ENCODE measurements at places on chromosomes 3 and 15.

- DNase-seq, result no peak
Measured at GRCh38 chr15:29945943-29946596, 123.8 kb upstream of the TJP1 start.

GRCh38 chr3:168065569-168065968 lies 30.2 kb downstream of the GOLIM4 start:
- no peak for DNase-seq

GRCh38 chr3:171401432-171401831 lies 58.8 kb downstream of the TNIK start:
- no peak for DNase-seq

GRCh38 chr3:62238003-62238402 lies 135.3 kb downstream of the FEZF2 start:
- DNase-seq, result no peak

DNA sequence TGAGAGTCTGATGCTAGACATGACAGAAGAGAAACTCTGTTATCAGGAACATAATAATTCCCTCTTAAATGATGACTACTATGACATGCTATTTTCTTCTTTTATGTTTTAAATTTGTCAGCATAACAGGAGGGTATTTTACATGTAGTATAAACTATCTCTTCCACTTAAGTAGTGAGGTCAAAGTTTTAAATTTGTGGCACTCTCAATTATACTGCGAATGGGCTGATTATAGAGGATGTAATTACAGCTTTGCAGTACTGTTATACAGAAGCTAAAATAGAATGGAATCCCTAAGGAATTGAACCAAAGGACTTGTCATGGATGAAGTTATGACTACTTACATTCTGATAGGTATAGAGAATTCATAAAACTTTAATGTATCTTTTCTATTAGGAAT lies 34.3 kb downstream of the CMSS1 start:
- DNase-seq, result no peak

GRCh38 chr3:142259359-142259758 lies 34.0 kb upstream of the GK5 start:
- DNase-seq, result no peak

- DNase-seq, result no peak
Measured at GRCh38 chr3:107989661-107990060, 101.2 kb downstream of the CD47 start.

DNA sequence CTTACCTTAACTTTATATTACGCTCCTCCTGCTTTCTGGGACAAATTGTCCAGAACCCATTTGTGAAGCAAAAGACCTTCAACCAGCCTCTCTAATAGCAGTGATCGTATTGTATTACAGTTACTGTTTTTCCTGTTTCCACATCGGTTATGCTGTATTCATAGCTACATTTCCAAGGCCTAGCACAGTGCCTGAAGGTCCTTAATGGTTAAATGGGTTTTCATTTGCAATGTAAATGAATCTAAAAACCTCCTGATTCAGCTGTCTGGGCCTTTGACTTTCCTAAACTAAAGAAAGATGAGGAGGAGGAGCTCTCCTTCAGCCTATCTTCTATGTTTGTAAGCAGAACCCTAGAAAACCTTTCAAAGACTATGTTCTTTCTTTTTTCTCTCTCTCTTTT lies 99.1 kb downstream of the LRRC28 start:
- no peak for DNase-seq

- DNase-seq, result no peak
Measured at GRCh38 chr3:90062016-90062415, 954.6 kb downstream of the EPHA3 start.

DNA sequence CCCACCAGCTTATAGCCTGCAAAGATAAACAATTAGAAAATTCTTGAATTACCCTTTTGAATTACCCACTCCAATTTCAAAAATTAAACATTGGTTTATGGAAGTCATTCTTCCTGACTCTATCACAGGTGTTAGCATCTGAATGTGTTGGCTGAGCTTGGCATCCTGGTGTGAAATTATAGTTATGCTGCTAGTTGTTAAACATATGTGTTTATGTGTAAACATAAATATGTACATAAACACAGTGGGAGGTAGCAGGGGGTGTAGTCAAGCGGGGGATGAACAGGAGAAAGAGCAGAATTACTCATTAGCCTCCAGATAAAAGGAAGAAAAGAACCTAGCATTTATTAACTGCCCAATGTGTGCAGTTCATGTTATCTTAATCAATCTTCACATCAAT lies 530.2 kb downstream of the MCTP2 start:
- DNase-seq, result no peak

DNA sequence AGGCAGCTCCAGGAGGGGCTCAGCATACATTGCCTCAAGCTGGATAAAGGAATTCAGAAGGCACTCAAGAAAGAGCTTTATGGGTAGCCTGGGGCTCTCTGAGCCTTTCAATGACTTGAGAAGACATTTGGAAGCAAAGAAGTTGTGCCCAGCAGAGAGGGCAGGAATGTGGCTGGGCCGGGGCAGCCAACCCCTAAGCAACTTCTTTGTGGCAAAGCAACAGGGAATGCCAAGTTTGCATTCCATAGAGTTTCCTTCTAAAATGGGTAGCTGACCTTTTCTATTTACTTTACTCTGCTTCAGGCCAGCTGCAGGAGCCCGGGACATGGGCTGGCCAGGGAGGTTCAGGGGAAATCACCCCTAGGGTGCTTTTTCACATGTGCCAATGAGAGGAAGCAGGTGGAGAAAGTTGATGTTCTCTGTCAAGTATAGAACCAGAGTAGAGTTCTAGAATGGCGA lies 45.6 kb downstream of the CCDC12 start:
- DNase-seq, result no peak

DNA sequence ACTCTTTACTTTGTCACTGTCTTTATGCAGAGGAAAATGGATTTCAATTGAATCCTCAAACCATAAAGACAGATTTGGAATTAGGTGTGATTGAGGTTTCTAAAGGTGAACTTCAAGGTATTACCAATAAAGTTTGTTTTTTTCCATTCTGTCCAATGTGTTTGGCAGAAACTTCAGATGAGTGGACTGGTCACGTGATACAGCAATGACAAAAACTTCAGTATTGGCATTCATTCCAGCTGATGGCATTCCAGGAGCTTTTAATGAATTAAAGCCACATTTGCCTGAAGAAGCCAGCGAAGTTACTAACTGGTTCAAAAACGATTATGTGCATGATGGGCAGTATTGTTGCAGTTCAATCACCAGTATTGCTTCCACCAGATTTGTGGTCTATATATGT lies 4.5 kb upstream of the MASP1 start:
- no peak for DNase-seq

GRCh38 chr3:71896751-71897150 lies 111.8 kb upstream of the PROK2 start:
- no peak for DNase-seq

DNA sequence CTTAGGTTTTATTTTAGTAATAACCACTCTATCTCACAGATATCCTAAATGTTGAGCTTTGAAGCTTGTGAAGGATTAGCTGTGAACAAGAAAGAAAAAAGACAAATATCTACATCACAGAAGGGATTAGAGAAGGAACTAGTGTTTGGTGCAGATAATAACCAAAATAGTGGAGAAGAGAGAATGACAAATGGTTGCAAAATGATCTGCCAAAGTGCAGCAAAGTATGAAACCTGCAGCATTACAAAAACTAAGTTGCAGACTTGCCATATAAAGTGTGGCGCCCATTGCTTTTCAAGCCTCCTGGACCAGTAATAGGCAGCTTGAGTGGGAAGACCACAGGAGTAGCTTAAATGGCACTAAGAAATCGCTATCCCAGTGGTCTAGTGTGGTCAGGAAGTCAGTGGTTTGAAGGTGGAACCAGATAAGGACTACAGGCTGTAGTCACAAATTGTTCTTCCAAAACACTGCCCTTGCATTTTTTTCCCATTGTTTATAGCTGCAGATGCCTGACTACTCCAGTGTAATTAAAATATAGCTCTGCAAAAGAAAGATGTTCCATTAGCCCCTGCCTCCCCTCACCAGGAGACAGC lies 20.7 kb downstream of the TPM1 start:
- DNase-seq, result no peak

- DNase-seq, result no peak
Measured at GRCh38 chr3:189368384-189368783, 196.6 kb downstream of the TPRG1 start.

- DNase-seq, result no peak
Measured at GRCh38 chr15:55991802-55992768, 1.3 kb downstream of the NEDD4 start.

DNA sequence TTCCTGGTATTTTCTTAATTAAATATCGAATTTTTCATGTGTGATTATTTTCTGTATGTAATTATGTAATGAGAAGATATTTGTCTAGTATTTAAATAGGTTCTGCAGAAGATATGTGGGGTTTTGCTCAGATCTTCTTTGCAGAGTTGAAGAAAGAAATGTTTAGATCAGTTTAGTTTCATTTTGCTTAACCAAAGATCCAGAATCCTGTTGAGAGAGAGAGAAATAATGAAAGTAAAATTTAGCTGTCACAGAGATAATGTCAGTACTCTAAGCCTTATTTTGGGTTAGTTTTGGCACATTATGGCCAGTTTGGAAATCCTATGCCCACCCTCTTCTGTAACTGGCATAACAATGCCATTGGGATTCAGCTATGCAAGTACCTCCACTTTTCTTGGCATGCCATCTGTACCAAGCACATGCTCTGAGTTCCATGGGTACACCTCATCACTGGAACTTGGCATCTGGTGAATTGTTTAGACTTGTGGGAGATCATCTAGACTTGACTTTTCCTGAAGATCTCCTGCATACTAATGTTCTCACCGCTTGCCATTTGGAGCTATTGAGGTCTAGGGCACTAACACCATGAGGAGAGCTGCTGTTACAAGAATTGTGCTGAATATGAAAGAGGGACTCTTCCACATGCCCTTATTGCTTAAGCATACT lies 30.9 kb downstream of the PLSCR1 start:
- no peak for DNase-seq

DNA sequence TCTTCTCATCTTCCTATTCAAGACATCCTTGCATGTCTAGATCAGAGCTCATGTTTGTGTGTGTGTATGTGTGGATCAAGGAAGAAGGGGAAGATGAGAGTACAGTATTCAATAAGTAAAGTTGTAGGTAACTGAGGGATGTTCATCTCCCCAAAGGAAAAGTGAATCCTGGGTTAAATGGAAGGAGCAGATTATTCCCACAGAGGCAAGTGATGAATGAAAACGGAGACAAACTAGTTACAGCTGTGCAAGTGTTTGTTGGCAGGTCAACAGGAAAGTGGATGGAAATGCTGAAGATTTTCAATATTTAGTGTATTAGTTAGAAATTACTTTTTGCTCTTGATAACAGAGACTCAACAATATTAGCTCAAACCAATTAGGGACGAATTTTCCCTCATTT lies 84.2 kb upstream of the PDZRN3 start:
- DNase-seq, result no peak

DNA sequence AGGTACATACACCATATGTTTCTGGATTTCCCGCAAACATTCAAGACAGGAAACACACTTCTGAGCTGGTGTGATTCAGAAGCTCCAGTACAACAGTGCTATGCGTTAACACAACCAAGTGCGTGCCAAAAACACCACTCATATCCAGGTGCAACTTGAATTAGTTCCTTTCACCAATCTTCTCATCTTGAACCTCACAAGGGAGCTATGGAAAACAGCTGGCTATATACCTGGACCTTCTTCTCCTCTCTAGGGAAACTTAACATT lies 31.3 kb downstream of the SUSD5 start:
- DNase-seq, result no peak

GRCh38 chr15:35958975-35959374 lies 413.0 kb upstream of the DPH6 start:
- no peak for DNase-seq

DNA sequence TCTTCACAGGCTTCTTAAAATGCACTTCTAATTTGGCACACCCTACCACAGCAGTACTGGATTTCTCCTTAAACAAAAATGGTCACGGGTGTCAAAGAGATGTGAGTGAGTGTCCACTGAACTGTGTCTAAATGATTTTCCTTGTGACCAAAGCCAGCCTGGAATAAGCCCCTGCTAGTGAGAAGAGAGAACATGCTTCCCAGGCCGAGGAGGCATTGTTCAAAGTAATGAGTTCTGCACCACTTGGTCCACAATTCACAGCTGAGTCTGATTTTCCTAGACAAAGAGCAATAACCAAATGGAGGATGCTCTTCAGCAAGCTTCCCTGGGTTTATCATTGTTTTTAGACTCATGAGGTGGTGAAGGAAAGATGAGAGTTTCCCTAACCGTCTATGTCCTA lies 3.8 kb downstream of the PLCH1 start:
- DNase-seq, result no peak

GRCh38 chr15:88181613-88182012 lies 74.9 kb downstream of the NTRK3 start:
- no peak for DNase-seq

- DNase-seq, result no peak
Measured at GRCh38 chr3:177133860-177134815, 63.1 kb downstream of the TBL1XR1 start.

- no peak for DNase-seq
Measured at GRCh38 chr15:71685420-71685993, 124.8 kb upstream of the NR2E3 start.

- DNase-seq, result no peak
Measured at GRCh38 chr15:39835550-39835949, 52.9 kb upstream of the FSIP1 start.

- DNase-seq, result no peak
Measured at GRCh38 chr3:179738998-179739397, 86.2 kb downstream of the USP13 start.

- DNase-seq, result no peak
Measured at GRCh38 chr3:58073301-58074108, 65.3 kb downstream of the FLNB start.

DNA sequence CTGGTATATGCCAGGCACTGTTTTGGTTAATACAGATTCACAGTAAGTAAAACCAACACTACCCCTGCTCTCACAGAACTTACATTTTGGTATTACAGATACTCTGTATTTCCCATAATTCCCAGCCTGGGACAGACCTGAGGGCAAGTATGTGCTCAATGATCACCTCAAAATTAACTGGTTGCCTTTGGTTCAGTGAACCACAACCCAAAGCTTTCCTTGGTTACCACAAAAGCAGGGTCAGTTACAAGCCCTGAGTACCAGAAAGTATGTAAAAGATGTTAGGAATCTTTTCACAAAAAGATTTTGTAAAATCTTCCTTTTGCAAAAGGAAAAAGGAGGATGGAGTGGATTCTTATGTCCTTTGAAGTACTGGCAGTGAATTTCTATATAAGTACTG lies 72.2 kb upstream of the GUCA1C start:
- no peak for DNase-seq

DNA sequence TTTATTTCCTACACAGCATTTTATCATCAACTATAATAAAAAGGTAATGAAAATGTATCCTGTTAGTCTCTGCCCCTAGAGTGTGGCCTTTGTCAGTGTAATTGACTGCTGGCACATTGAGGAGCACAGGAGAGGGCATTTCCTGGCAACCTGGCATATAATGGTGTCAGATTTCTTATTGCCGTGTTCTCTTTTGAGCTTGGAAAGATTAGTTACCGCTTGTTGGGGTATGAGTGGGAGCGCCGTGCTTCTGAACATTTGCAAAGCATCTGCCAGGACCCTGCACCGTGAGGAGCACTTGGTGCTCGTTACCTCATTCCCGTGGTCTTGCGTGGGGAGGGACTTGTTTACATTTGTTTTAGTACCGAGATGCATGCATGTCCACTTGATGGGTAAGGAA lies 124.4 kb downstream of the PTPRG start:
- DNase-seq, result no peak

All from amniotic stem cell (primary cell).